ENCODE measurements at places on chromosomes 2 and 18.

- DNase-seq = no peak
These were observed 528 bp upstream of the PCGF1 start for GRCh38 chr2:74507926-74508520.

DNA sequence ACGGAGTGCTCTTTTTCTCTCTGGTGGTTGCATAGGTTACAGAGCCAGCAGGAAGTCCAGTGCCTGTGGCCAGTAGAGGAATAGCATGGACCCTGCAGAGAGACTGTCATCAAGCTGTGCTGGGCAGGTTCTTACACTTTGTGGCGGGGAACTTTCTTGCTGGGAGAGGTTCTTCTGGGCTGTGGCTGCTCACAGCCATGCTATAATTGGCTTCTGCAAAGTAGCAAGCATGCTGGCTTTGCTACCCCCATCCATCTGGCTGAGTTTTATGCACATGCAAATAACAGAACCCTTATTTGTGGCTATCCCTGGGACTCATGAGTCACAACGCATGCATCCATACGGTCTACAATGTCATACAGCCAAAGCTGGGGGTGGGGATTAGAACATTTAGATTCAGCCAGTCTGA lies 68.9 kb downstream of the PLCL1 start:
- DNase-seq = peak; percentile 45

GRCh38 chr2:241052677-241053360 lies 49.3 kb downstream of the MTERF4 start:
- DNase-seq = no peak

DNA sequence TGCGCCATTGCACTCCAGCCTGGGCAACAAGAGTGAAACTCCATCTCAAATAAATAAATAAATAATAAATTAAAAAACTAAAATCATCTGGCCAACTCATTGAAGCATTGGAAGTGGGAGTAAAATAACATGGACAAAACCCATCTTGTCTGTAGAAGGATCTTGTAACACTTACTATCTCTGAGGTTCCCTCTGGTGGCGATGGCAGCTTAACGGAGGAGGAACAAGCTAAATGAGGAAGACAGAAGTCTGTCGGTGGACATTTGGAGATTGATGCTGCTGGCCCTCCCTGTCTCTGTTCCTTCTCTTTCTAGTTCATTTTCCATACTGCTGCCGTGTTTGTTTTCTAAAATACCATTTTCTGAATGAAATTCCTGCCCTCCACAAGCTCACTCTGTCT lies 43.4 kb downstream of the ZCCHC2 start:
- peak; percentile 21 for DNase-seq

- DNase-seq = no peak
These were observed 57.8 kb upstream of the MMADHC start for GRCh38 chr2:149645391-149645790.

DNA sequence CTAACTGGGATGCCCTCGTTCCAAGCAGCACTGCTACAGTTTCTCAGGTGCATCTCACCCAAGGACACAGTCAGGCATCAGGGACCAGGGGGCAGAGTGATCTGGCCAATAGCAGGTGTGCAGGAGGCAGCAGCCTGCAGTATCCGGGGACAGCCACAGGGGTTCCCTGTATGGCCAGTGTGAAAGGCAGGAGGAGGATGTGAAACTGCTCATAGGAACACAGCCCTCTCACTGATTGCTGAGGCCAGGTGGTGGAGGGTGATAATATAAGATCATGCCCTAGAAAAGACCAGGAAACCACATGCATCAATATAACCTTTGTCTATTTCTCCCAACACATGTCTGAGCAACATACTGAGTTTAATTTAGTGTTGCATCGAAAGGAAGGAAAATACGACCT lies 112.7 kb upstream of the TACR1 start:
- no peak for DNase-seq

DNA sequence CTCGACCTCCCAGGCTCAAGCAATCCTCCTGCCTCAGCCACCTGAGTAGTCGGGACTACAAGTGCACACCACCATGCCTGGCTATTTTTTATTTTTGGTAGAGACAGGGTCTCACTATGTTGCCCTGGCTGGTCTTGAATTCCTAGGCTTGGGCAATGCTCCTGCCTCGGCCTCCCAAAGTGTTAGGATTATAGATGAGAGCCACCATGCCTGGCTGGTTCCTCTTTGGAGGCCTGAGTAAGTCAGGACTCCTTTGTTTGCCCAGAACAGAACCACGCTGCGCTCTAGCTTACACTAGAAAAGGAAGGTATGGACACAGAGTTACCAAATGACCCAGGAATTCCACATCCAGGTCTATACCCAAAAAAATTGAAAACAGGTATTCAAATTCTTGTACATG lies 135.9 kb upstream of the SLC1A4 start:
- DNase-seq = no peak

- DNase-seq = no peak
These were observed 154.3 kb upstream of the LTBP1 start for GRCh38 chr2:32792416-32792815.

DNA sequence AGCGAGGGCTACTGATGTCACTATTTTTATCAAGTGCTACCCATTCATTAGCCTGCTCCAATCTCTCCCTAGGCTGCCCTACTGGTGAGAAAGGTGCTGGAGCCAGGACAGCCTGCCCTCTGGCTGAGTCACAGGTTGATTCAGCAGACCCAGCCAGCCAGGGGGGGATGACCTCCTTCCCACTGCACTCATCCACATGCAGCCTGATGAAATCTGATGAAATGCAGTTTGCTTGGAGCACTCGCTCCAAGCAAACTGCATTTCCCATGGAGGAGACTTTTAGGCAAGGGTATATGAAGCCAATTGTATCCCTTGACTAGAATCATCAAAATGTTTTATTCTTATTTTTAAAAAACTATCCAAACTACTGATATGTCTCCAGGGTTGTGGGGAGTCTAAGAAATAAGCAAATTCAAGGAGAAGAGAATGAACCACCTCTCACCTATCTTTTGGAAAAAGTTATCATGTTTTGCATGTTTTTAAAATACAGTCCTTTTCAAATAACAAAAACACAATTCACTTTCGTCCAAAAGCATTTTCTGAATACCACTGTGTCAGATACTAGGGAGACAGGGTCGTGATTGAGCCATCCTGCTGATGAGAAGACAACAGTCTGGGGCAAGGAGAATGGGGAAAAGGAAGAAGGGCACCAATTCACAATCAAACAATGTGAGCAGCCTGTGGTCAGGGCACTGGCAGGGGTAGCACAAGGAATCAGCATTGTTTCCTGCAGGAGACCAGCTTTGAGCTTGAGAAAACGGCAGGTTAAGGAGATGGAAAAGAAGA lies 128.3 kb downstream of the AFF3 start:
- no peak for DNase-seq

DNA sequence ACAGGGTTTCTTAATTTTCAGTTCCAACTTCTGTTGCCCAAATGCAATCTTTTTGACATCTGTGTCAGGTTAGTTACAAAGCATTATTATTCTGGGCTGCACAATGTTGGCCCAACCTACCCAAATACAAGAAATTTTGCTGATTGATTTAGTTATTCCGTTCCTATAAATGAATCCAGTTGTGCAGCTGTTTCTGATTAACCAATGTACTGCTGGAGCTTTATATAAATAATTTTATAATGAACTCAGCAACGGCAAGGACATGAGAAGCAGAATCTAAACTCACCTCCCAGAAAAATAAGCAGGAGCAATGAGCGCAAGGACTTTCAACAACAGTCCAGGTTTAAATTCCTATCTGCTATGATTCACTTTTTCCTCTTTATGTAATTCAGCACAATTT lies 76.3 kb upstream of the WIPF1 start:
- DNase-seq = no peak

DNA sequence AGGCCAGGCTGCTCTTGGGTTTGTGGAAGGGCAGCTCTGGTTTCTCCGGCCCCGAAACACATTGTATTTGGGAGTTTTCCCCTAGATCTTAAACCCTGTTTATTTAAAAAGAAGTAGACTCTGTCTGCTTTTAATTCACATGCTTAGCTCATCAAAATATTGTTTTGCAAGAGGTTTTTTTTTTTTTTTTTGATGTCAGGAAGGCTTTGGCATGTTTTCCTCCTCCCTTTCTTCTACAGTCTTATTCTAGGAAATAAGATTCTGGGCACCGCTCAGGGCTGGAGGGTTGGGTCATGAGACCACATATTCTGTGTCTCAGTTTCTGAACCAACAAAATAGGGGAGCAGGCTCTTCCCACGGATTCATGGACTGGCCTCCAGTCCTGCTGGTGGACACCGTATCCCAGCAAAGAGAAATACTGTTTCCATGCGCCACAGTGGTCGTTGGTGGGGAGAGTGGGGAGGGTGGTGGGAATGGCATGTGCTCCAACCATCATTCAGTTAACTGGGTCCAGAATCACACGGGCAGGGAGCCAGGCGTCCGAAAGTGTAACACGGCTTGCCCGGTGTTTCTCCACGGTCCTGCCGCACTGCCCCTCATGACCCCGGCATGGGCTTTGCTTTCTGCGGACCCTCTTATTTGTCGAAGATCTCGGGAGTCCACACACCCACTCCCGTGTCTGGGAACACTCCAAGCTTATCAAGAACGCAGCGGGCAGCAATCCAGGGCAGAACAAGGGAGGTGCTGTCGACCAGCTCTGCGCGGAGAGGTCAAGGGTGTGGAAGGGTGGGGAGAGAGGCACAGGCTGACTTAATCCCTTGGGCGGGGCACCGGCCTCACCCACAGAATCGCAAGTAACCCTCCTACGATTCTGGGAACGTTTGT lies 176.7 kb downstream of the GLI2 start:
- peak; percentile 17 for DNase-seq

- DNase-seq = no peak
These were observed 196.0 kb downstream of the FHOD3 start for GRCh38 chr18:36493349-36494159.

DNA sequence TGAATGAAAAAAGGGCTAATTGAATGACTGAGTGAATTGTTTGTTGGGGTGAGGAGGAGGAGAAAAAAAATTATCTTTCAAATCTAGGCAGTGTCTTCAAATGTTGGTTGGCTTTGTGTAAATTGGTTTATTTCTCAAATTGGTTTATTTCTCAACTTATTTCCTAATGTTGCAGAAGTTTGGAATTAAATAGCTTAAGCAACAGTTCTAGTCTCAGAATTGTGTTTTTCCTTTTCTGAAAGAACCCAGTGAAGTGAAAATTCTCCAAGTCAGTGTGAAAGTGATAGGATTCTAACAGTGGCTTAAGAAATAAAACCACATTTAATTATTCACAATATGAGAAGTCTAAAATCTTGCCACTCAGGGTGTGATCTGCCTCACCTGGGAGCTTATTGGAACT lies 54.6 kb upstream of the LYPD6B start:
- no peak for DNase-seq
